ENCODE measurements at places on chromosomes 3 and 15.

GRCh38 chr15:51223771-51224229 lies 114.6 kb downstream of the CYP19A1 start:
- no peak for DNase-seq

DNA sequence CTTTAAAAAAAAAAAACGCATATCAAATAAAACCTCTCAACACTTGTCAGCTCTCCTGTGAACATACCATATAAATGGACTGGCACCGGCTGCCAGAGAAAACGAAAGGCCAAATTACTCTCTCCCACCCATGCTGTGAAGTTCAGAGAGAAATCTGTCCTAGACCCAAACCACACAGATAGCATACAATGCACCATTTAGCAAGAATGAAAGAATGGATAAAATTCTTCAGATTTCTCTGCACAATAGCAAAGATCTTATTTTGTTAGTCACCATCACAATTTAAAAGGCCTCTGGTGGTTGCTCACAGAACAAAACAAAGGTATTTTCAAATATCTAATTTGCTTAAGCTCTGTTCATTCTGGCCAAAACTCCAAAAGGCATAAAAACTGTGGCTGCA lies 93.9 kb upstream of the BHLHE40 start:
- DNase-seq: no peak

DNA sequence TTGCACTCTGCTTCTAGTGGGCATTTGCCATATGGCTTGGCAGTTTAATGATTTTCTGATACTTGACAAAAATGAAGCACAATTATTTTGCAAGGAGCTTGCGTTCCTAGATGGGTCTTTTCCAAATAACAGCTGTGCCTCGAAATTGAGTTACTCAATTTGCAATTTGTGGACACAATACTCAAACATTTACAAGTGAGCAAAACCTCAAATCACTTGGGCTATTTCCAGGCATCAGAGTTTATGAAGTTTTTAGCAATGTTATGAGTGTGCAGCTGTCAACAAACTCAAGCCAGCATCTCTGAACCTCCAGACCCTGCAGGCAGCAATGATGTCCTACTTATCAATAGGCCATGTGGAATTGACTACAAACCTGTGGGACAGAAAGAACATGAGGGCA lies 41.3 kb downstream of the NMNAT3 start:
- DNase-seq: no peak

DNA sequence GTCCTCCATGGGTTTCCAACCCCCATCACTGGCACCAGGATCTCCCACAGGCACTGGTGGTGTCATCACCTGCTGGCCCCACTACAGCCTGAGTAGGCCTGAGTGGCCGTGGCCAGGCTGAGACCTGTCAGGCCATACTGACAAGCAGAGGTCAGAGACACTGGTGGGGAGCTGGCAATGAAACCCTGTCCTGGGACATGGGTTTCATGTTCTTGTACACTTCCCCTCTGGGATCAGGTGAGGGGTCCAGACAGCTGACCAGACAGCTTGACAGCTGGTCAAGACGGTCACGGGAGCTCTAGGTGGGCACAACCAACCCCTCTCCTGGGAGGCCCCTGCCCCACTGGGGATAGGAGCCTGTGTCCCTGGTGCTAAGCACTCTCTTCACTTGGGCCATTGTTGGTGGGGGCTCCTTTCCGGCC lies 13.1 kb downstream of the ZBTB47 start:
- no peak for DNase-seq

- no peak for DNase-seq
These were observed 34.3 kb upstream of the PPP4R2 start for GRCh38 chr3:72962317-72962716.

DNA sequence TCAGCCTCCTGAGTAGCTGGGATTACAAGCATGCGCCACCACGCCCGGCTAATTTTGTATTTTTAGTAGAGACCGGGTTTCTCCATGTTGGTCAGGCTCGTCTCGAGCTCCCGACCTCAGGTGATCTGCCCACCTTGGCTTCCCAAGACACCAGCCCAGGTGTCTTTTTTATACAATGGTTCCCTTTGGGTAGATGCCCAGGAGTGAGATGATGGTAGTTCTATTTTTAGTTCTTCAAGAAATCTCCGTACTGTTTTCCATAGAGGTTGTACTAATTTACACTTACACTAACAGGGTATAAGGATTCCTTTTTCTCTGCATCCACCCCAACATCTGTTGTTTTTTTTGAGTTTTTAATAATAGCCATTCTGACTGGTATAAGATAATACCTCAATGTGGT lies 94.3 kb downstream of the IGF2BP2 start:
- DNase-seq: no peak

DNA sequence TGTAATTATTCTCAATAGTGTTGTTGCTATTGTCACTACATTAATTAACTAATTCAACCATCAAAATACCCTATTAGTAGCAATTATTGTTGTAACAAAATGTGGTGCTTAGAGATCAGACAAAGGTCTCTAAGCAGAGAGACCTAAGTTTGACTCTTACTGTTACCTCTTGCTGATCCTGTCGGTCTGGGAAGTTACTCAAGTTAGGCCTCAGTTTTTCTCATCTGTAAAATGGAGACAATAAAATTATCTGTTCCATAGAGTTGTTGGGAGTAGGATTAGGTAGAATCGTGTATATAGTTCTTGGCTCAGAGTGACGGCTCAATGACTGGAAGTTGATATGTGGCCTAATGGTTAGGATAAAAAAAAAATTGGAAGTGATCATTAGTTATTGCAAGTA lies 69.8 kb upstream of the ARL8B start:
- no peak for DNase-seq

GRCh38 chr15:81829918-81830317 lies 215.9 kb downstream of the MEX3B start:
- DNase-seq: no peak

GRCh38 chr15:100107606-100108225 lies 234.1 kb downstream of the ADAMTS17 start:
- no peak for DNase-seq

DNA sequence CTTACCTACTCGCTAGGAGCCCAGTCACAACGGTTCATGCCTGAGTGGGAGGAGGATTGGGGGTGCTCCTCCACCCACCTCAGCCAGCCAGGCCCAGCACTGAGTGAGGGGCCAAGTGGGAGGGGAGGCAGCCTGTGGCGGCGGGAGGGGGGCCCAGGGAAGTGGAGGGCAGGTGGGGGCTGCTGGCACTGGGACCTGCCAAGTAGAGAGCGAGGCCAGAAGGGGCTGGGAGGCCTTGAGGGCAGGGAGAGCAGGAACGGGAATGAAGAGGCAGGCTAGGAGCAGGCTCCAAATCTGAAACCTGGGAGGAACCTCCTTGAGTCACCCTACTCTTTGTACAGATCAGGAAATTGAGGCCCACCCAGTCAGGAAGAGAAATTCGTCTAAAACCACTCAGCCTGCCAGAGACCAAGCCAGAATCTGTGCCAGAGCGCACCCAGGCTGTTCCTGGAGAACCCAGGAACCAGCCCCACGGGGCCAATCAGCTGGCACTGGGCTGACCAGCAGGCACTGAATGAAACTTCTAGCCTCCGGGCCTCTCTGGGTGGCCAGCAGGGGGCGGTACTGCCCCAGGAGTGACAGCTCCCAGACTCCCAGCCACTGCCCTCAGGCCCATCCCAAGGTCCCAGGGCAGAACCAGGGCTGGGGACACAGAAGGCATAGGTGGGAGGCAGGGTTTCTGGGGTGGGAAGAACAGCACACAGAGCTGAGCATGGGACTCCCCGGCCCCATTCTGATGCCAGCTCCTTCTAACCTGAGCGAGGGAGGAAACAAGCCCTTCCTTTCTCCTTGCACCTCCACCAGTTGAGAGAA lies 14.8 kb upstream of the CYP11A1 start:
- peak; percentile 82 for DNase-seq

GRCh38 chr3:9068051-9068450 lies 104.8 kb upstream of the RAD18 start:
- no peak for DNase-seq

- DNase-seq: no peak
These were observed 94.0 kb downstream of the LRRK1 start for GRCh38 chr15:101013201-101013550.

DNA sequence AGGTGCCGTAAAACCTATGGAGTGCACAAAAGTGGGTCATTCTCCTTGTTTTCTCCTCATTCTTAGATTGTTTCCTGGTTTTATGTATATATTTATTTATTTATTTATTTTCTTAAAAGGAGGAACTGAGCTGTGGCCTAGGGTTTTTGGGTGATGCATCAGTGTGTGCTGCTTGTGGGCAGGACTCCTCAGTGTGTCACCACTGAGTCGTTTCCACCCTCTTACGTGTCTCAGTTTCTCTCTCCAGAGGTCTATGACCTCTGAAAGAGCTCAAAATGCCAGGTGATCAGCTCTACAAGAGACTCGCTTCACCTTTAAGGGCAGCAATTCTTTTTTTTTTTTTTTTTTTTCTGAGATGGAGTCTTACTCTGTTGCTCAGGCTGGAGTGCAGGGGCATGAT lies 72.9 kb downstream of the CD200 start:
- no peak for DNase-seq

GRCh38 chr3:196555295-196555694 lies 13.1 kb downstream of the WDR53 start:
- DNase-seq: no peak

DNA sequence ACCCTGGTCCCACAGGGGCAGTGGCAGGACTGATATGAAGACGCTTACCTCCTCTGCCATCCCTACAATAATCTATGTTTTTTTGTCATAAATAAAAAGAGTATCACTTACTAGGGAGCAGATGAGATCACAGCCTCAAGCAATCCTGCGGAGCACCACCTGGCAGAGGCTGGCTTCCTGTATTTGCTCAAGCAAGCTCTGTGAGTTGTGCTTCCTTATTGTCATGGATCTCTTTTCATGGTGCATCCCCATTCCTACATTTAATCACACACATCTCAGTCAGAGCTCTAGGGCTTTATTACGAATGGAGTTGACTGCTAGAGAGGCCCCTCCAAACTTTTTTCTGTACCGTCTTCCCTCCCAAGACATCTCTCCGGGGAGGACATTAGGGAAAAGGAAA lies 186.0 kb downstream of the UBE2E2 start:
- no peak for DNase-seq

DNA sequence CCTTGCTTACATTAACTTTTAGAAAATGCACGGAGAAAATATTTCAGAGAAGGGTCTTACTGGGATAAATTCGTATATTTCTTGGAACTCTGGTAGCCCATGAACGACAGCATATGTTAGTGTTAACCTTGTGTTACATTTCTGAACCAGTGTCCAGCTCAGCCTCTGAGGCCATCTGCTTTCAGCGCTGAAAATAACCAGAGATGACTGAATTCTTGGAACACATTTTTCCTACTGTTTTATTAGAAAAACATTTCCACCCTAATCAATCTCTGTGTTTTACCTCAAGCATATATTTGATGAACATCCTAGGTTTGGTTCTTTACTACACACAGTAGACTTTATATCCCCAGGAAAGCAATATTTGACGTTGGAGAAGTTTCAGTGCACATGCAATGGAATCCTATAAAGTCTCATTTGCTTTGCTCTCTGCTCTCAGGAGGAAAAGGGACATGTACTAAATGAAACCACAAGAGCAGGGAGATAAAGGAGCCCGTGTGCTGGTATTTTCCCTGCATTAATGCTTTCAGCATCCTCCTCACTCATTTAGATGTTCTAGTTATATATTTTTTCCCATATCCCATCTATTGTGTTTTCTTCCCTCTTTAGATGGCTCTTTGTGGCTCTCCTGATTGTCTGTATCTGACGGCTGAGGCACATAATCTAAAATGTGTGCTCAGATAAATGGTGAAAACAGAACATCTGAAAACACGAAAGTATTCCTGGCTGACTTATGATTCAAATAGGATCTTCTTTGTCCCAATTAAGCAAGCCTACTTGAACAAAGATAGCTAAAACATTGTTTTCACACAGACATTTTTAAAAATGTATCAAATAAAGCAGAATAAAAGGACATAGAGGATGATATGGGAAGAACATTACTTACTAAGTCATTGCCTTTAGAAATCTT lies 151.7 kb upstream of the KCNMB2 start:
- DNase-seq: no peak

DNA sequence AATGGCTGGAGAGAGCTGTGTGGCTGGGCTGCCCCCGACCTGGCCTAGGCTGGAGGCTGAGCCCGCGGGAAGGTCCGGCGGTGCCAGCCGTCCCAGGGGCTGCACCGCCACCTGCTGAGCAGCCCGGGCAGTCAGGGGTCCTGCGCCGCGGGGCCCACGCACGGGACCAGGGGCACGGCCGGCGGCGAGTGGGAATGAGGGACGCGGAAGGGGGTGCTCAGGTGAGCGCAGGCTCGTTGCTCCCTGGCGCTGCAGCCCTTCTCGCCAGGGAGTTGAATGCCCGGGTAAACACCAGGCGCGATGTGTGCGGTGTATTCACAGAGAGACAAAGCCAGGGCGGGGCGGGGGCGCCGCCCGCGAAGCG lies 666 bp upstream of the SEMA3F start:
- no peak for DNase-seq

DNA sequence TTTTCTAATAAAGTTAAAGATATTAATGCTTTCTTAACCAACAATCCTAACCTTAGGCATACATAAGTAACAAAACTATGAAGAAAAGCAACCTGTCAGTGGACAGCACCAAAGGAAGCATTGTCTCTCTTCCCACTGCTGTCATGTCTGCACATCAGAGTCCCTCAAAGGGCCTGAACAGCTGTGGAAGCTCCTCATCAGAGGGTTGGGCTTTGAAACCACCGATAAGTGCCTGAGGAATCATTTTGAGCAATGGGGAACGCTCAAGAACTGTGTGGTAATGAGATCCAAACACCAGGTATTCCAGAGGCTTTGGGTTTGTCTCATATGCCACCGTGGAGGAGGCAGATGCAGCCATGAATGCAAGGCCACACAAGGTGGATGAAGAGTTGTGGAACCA lies 182.5 kb downstream of the FMN1 start:
- DNase-seq: no peak

DNA sequence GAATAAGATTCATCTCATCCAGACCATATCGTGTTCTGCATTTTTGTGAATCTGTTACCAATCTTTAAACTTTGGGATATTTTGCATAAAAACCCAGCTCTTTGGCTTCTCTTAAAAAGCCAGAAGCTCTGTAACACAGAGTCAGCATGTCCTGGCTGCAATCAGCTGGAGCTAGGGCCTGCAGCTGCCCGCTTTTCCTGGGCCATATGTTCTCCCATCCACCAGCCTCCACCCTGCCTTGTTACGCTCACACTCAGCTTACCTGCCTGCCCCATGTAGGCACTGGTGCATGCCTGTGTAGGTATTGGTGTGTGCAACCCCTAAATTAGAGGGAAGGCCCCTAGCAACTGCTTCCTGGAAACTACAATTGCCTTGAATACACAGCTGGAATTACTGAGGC lies 48.2 kb downstream of the CRYGS start:
- DNase-seq: no peak

DNA sequence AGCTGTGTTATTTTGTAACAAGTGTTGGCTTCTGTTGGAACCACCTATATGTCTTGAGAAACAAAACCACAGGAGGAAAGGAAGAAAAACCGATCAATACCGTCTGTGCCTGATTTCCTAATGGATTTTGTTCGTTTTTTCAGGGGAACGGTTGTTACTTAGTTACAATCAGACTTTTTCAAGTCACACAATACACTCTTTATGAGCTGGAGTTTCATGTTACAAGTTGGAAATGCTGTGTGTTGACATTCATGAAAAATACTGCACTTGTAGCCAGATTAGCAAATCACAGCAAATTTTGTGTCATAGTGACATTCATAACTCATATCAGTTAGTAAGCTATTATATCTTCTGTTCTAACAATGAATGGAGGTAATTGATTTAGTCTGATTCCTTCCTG lies 78.9 kb downstream of the SLTM start:
- no peak for DNase-seq

GRCh38 chr3:21484828-21485144 lies 266.2 kb downstream of the ZNF385D start:
- DNase-seq: no peak

GRCh38 chr3:194036842-194037241 lies 99.1 kb upstream of the HES1 start:
- no peak for DNase-seq

GRCh38 chr3:132344666-132345280 lies 27.6 kb downstream of the ACP3 start:
- DNase-seq: no peak
